ENCODE measurements at places on chromosomes 2 and 18. TPM values are rescaled to one million over a fixed set of nuclear protein-coding genes. Genes with fewer than 3 reads are reported as not detected.
A peak's percentile ranks its signal among the peaks of the same experiment; 100 is the strongest.

CYP27C1 gene
- 0.26 TPM for total RNA-seq

TNFRSF11A gene
- total RNA-seq, result under 0.01 TPM

CCDC102B gene
- total RNA-seq, result 1.6 TPM

C2orf92 gene
- total RNA-seq, result 0.26 TPM

MATN3 gene
- total RNA-seq, result 1.0 TPM

CCDC138 gene
- total RNA-seq, result 3.4 TPM

SERPINB13 gene
- 48.0 TPM for total RNA-seq

SMYD1 gene
- total RNA-seq, result not detected

CCDC74B gene
- 0.38 TPM for total RNA-seq

GRCh38 chr2:42309366-42309765 is 51.7 kb downstream of the COX7A2L start:
- no peak for DNase-seq

- DNase-seq, result peak; percentile 91
Observed at GRCh38 chr2:9782197-9782719, 61.0 kb upstream of the TAF1B start.

DNA sequence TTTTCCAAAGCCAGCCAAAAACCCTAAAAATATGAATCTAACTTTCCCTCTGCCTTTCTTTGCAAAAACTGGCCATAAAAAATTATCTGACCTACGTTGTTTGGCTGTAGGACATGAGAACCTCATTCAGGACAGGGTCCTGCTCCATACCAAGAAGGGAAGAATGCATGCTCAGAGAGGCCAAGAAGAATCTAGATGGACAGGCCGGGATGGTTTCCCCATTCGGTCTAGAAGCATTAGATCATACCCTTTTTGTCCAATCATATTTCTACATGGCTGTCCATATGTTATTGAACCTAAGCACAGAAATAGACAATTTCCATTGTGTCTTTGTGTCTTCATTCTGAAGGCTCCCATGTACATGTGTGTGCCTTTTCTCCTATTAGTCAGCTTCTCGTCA is 2120.4 kb upstream of the PIK3C3 start:
- no peak for DNase-seq

DNA sequence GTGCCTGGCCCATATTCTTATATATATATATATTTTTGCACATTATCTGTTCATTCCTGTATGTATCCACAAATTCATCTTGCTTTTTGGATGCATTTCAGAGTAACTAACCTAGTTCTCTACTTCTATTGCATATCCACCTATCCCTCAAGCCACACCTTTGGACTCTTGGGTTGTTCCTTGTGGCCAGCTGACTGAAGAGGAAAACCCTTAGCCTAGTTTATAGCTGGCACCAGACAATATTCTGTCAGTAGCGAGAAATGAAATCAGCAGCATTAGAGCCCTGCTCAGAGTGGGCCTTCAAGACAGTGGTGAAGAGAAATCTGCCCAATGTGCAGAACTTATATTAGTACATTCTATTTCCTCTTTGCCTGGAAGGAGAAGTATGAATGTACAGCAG is 19.6 kb upstream of the ALMS1 start:
- peak; percentile 11 for DNase-seq

DNA sequence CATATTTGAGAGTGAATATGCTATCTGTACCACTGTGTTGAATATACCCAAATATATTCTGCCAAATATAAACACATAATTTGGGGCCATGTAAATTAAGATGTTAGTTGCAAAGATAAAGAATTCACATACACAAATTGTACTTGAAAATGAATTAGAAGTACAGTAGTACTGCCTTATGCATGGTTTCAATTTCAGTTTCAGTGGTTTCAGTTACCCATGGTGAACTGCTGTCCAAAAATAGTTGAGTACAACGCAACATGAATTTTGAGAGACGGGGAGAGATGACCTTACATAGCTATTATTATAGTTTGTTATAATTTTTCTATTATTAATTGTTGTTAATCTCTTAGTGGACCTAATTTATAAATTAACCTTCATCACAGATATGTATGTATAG is 1313.0 kb upstream of the FAM98A start:
- DNase-seq, result no peak

DNA sequence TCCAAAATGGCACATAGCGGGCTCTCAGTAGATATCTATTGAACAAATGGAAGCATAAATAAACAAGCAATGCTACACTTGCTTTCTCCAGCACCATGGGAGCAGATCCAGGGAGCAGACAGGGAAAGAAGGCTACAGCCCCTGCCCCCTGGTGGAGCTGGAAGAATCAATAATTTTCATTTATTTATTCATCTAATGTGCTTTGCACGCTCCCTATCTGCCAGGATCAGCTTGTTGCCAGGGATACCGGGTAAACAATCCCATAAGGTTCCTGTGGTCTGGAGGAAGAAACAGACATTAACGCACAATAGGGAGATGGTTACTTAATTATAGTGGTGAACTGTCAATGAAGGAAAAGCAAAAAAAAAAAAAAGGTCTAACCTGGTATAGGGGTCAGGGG is 40.1 kb upstream of the CLASP1 start:
- DNase-seq, result peak; percentile 28

GRCh38 chr18:24659827-24660720 is 199.6 kb downstream of the HRH4 start:
- no peak for DNase-seq

DNA sequence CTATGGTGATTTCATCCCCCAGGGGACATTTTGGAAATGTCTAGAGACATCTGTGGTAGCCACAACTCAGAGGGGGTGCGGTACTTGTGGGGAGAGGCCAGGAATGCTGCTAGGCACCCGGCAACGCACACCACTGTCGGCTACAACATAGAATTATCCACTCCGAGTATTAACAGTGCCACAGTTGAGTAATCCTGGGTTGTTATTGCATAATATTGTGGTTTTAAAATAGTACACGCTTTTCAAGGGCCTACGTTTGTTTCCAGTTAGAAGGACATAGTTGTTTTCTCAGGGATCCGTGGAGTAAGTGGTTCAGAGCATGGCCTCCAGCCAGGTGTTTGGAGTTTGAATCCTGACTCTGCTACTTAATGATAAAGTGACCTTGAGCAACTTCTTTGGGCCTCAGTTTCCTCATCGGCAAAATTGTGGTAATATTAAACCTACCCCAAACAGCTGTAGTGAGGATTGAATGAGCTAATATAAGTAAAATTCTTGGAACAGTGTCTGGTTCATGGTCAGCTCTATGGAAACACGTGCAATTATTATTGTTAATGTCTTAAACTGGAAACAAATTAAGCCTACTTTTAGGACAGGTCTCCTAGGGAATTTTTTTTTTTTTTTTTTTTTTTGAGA is 24.5 kb downstream of the CYP27A1 start:
- DNase-seq, result peak; percentile 88

DNA sequence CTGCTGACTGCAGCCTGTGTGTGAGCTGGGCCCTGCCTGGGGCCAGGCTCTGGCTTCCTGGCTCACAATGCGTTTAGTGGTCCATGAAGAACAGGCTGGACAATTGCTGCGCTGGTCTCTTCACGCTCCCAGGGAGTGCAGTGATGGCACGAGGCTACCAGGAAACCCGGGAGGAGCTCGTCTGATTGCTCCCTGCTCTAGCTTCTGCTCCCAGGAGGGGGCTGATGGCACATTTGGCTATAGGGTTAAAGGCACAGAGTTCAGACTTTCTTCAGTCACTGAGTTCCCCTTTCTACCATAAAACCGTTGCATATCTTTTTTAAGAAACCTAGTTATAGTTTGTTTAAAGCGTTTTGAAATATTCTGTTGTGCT is 60.1 kb downstream of the KCNF1 start:
- DNase-seq, result no peak

DNA sequence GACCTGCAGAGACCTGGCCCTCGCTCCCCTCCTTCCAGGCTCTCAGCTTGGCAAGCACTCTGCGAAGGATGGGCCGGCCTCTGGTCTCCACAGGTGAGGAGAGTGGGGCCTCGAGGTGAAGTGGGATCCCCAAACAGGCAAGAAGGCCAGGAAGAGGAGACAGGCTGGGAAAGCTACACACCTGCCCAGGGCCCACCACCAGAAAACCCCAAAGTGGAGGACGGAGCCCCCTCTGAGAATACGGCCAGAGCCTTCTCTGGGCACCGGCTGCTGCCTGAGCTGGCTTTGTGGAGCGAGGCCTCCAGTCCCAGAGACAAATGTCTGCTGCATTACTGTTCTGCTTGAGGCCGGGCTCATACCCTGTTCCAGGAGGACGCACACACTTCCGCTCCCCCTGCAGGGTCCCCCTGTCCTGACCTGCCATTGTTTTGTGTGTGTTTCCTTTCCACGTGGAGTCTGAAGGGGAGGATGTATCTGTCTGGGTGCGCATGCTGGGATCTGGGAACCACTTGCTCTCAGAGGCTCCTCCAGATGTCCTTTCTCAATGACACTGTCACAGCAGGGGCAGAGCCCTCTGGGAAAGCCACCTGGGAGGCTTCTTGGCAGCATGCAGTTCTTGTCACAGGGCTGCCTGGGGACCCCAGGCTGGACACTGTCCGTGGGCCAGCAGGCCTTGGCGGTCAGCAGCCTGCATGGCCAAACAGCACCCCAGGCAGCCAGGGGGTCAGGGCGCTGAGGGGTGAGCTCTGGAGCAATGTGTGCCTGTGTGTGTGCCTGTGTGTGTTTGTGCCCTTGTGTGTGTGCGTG is 20.8 kb downstream of the KCNF1 start:
- no peak for DNase-seq

GRCh38 chr2:70974592-70974991 is 3.8 kb upstream of the ANKRD53 start:
- DNase-seq, result no peak

GRCh38 chr2:230781130-230781797 is 68.6 kb downstream of the CAB39 start:
- DNase-seq, result peak; percentile 91

All from bronchial epithelial cell (primary cell).